ENCODE measurements at places on chromosomes 5 and 9. TPM values are rescaled to one million over a fixed set of nuclear protein-coding genes. Genes with fewer than 3 reads are reported as not detected.

- no peak overlapping the region for H3K27ac ChIP-seq
- no peak overlapping the region for H3K4me3 ChIP-seq
- H3K36me3 ChIP-seq = no peaks in the 10 kb centered on the region
These were observed 52.9 kb downstream of the GDNF start for GRCh38 chr5:37786862-37787519.

GRCh38 chr5:168596927-168597326 is 17.8 kb upstream of the PANK3 start:
- H3K36me3 ChIP-seq = no peaks in the 10 kb centered on the region
- H3K27ac ChIP-seq = no peak overlapping the region
- no peak overlapping the region for H3K4me3 ChIP-seq
- no peaks in the 10 kb centered on the region for H3K27me3 ChIP-seq
- DNase-seq = no peak
- no peaks in the 10 kb centered on the region for H3K4me1 ChIP-seq

DNA sequence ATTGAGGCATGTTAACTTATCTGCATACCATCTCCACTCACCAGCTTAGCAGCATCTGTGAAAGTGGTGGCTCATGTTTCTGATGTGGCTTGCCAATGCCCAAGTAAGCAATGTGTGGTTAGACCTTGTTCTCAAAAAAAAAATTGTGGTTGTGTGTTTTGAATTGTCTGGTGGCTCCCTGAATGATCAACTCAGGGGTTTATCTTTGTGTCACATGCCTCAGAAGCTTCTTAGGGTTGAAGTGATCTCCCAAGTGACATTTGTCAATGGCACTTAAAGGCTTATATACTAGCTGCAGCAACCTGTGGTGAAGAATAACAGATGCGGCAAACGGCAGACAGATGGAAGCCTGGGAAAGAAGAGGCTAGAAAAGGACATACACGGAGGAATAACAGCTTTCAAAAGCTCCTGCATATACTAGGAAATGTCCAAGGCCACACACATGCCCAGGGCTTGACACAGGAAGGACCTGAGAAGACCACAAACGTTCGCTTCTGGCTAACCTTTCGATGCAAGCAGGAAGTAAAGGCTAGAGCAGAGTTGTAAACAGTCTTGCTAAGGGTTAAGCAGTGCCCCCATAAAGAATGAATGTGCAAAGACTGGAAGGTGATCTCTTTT is 42.2 kb upstream of the FSD1L start:
- no peaks in the 10 kb centered on the region for H3K4me1 ChIP-seq
- H3K27me3 ChIP-seq = no peaks in the 10 kb centered on the region
- H3K27ac ChIP-seq = no peak overlapping the region

GRCh38 chr9:114282926-114283325 is 40.0 kb upstream of the ORM1 start:
- no peak overlapping the region for H3K27ac ChIP-seq
- no peak overlapping the region for H3K4me3 ChIP-seq
- no peaks in the 10 kb centered on the region for H3K36me3 ChIP-seq
- H3K4me1 ChIP-seq = peaks cover 4% of the 10 kb centered on the region
- no peaks in the 10 kb centered on the region for H3K27me3 ChIP-seq
- DNase-seq = no peak

- H3K4me1 ChIP-seq = peaks cover 71% of the 10 kb centered on the region
- peak overlapping the region; percentile 49 for H3K27ac ChIP-seq
- peak; percentile 67 for DNase-seq
- H3K36me3 ChIP-seq = peaks cover 18% of the 10 kb centered on the region
- H3K27me3 ChIP-seq = no peaks in the 10 kb centered on the region
- H3K4me3 ChIP-seq = no peak overlapping the region
These were observed 20.3 kb downstream of the NEK6 start for GRCh38 chr9:124278054-124278540.

- no peak overlapping the region for H3K4me3 ChIP-seq
- H3K27me3 ChIP-seq = no peaks in the 10 kb centered on the region
- H3K27ac ChIP-seq = no peak overlapping the region
- no peak for DNase-seq
- H3K4me1 ChIP-seq = peaks cover 54% of the 10 kb centered on the region
These were observed 81.9 kb downstream of the RAPGEF1 start for GRCh38 chr9:131657940-131658339.

- H3K27ac ChIP-seq = peak overlapping the region; percentile 93
- no peaks in the 10 kb centered on the region for H3K27me3 ChIP-seq
- H3K36me3 ChIP-seq = no peaks in the 10 kb centered on the region
These were observed 424 bp downstream of the HNRNPA0 start for GRCh38 chr5:137753691-137754187.

- H3K27me3 ChIP-seq = no peaks in the 10 kb centered on the region
- H3K27ac ChIP-seq = no peak overlapping the region
- H3K4me1 ChIP-seq = no peaks in the 10 kb centered on the region
- no peaks in the 10 kb centered on the region for H3K36me3 ChIP-seq
These were observed 18.3 kb downstream of the MARCHF3 start for GRCh38 chr5:127011961-127012644.

GRCh38 chr5:10695055-10695649 is 65.9 kb downstream of the DAP start:
- H3K36me3 ChIP-seq = peaks cover 3% of the 10 kb centered on the region
- no peaks in the 10 kb centered on the region for H3K4me1 ChIP-seq
- no peak overlapping the region for H3K27ac ChIP-seq
- no peak overlapping the region for H3K4me3 ChIP-seq
- H3K27me3 ChIP-seq = no peaks in the 10 kb centered on the region

GRCh38 chr5:113166261-113166660 is 189.7 kb downstream of the DCP2 start:
- no peak overlapping the region for H3K4me3 ChIP-seq
- no peak overlapping the region for H3K27ac ChIP-seq
- peaks cover 12% of the 10 kb centered on the region for H3K27me3 ChIP-seq
- no peaks in the 10 kb centered on the region for H3K4me1 ChIP-seq
- DNase-seq = no peak
- no peaks in the 10 kb centered on the region for H3K36me3 ChIP-seq

GRCh38 chr5:66642538-66642937 is 46.3 kb downstream of the MAST4 start:
- no peaks in the 10 kb centered on the region for H3K27me3 ChIP-seq
- no peak overlapping the region for H3K27ac ChIP-seq
- no peaks in the 10 kb centered on the region for H3K4me1 ChIP-seq
- no peaks in the 10 kb centered on the region for H3K36me3 ChIP-seq

GRCh38 chr5:149135536-149136201 is 5.6 kb upstream of the ABLIM3 start:
- DNase-seq = no peak
- no peaks in the 10 kb centered on the region for H3K36me3 ChIP-seq
- H3K27ac ChIP-seq = no peak overlapping the region
- H3K4me1 ChIP-seq = peaks cover 8% of the 10 kb centered on the region
- no peak overlapping the region for H3K4me3 ChIP-seq

DNA sequence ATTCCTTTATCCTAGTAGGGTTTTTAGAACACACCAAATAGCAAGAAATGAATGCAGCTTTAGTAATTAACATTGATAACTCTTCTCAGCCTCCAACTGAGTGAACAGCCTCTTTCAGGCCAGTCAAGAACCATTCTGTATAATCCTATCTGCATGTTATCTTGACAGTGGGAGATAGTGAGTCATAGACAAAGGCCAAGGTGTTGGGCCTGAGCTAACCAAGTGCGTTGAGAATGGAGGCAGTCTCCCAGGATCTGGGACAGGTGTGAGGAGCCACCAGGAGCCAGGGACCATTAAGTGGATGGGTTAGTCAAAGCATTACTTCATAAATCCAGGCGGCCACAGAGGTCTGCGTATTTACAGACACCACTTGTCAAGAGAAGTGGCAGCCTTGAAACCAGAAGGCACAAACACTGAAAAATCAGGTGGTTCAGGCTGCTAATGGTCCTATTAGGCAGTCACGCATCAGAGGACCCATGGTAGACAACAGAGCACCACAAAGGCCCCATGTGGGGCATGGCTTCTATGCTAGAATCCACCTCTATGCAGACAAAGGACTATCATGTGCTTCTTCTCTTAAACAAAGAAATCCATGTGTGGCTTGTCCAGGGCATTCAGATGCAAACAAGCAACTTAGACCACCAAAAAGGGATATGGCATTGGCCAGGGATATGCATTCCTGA is 409.7 kb upstream of the PIK3R1 start:
- H3K36me3 ChIP-seq = no peaks in the 10 kb centered on the region
- no peak for DNase-seq
- H3K27ac ChIP-seq = no peak overlapping the region
- H3K4me3 ChIP-seq = no peak overlapping the region

GRCh38 chr9:135085830-135086546 is 1.5 kb upstream of the OLFM1 start:
- peak; percentile 36 for DNase-seq
- no peak overlapping the region for H3K4me3 ChIP-seq
- no peak overlapping the region for H3K27ac ChIP-seq

DNA sequence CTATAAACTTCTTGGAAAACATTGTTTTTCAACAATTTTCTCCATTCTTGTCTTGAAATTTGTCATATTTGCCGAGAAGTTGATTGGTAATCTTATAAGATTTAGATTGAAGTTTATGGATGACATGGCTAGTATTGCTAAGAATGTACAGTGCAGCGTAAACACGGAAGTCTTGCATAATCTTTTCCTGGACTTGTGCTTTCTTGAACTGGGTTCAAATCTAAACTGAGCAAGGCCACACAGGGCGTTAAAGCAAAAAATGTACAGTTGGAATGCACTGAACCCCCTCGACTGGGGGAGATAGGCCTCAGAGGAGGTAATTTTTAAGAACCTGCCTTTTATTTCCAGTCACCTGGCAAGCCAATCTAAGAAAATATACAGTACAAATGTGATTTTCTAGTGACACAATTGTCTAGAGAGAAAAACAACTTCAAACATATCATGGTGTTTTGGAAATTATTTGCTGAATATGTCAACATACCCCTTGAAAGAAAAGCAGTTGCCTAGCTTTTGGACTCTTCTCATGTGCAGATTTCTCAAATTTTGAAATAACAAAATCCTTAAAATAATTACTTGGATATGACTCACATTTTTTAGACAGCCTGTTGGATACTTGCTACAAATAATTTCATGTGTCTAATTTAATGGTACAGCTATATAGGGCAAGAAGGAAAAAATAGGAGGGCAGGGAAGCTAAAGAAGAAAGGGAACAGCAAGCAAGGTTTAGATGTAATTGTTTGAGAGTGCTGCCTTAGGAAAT is 18.5 kb upstream of the GAS1 start:
- H3K36me3 ChIP-seq = no peaks in the 10 kb centered on the region
- H3K27ac ChIP-seq = no peak overlapping the region
- no peak for DNase-seq
- H3K4me1 ChIP-seq = no peaks in the 10 kb centered on the region

DNA sequence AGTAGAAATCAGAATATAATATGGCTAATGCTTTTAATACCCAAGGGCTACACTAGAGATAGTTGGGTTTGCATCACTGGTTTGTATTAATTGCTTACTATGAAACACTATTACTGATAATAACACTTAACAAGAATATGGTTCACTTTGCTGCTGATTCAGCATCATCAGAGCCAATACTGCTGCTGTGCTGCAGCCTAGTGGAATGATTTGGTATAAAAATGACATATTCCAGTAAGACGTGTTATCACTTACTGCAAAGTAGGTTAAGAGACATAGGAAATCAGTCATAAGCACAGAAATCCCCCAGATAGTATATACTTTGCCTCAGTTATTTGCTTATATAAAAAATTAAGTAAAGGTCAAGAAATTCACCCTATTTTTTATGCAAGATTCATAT is 2.8 kb downstream of the CDH10 start:
- H3K27ac ChIP-seq = no peak overlapping the region
- H3K4me3 ChIP-seq = no peak overlapping the region
- H3K27me3 ChIP-seq = no peaks in the 10 kb centered on the region
- H3K4me1 ChIP-seq = no peaks in the 10 kb centered on the region
- no peaks in the 10 kb centered on the region for H3K36me3 ChIP-seq

- H3K27me3 ChIP-seq = peaks cover 78% of the 10 kb centered on the region
- no peak within 1 kb of the TSS for H3K27ac ChIP-seq
- peaks cover 45% of the 10 kb centered on the region for H3K4me1 ChIP-seq
These were observed at the start of gene ZNF462 for GRCh38 chr9:106862821-106863720. Gene ZNF462, plus strand, starts transcription at chr9:106863166. Its CDS starts 60,218 bp downstream, at chr9:106923384.

DNA sequence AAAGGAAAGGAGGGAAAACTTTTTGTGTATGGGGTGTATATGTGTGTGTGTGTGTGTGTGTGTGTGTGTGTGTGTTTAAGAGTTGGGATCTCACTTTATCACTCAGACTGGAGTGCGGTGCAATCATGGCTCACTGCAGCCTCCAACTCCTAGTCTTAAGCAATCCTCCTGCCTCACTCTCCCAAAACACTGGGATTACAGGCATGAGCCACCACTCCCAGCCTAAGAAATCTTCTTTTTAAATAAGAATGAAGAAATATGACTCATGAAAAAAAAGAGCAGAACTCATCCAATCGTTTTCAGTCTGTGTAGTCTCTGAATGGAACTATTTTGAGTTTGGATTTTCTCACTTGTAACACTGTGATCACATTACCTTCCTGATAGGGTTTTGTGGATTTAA is 601.5 kb downstream of the ACTL7B start:
- H3K4me3 ChIP-seq = no peak overlapping the region
- H3K36me3 ChIP-seq = no peaks in the 10 kb centered on the region
- no peaks in the 10 kb centered on the region for H3K4me1 ChIP-seq
- H3K27ac ChIP-seq = no peak overlapping the region
- no peak for DNase-seq

DNA sequence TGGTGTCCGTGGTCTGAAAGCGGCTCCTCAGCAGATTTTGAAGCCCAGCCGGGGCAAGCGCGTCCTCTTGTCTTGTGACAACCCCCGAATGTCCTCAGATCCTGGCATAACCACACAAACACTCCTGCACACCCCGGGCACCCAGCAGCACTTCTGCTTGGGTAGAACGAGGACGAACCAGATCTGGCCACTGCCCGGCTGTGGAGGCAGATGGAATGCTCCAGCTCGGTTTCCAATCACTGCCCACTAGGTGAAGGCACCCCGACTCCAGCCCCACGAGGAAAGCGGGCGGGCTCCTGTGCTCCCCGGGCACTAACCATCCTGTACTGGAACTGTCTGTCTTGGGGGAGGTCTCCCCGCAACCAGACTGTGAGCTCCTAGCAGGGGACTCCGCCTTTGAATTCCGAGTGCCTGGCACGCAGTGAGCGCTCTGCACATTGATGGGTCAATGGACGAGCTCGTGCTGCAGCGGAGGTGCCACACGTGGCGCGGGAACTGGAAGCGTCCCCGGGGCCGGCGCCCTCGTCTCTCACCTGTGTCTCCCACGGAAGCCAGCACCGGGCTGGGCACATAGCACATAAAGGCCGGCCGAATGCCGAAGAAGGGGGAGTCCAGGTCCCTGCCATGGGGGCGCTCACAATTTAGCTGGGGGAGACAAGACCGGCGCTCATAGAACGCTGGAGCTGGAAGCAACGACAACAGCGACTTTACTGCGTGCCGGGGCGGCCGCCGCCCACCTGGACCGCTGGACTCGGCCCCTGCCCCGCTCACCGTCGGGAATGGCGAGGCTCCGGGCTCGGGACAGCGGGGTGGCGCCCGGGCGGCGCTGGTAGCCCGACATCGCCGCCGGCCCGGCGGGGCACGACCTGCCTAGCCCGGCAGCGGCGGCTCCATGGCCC is 608 bp downstream of the ENTR1 start:
- DNase-seq = peak; percentile 20
- peaks cover 60% of the 10 kb centered on the region for H3K36me3 ChIP-seq
- no peak overlapping the region for H3K27ac ChIP-seq
- peaks cover 22% of the 10 kb centered on the region for H3K4me1 ChIP-seq
- H3K4me3 ChIP-seq = peak overlapping the region; percentile 65
- H3K27me3 ChIP-seq = no peaks in the 10 kb centered on the region

The SPATA31D4 gene
- polyA plus RNA-seq = not detected

The PCDHGC4 gene
- polyA plus RNA-seq = not detected

The FAM78A gene
- 40.6 TPM for polyA plus RNA-seq

The IQGAP2 gene
- 21.4 TPM for polyA plus RNA-seq

The DDX4 gene
- polyA plus RNA-seq = not detected

The PCDHB5 gene
- polyA plus RNA-seq = not detected

The NMUR2 gene
- polyA plus RNA-seq = not detected

The PCDHB11 gene
- polyA plus RNA-seq = not detected

The TAF11L5 gene
- not detected for polyA plus RNA-seq

The GRIN3A gene
- polyA plus RNA-seq = 0.11 TPM

The ACSL6 gene
- not detected for polyA plus RNA-seq

The OR13C4 gene
- not detected for polyA plus RNA-seq
